Activated gamma-delta T cell (primary cell): ENCODE measurements at places on chromosomes 3 and 15.

DNA sequence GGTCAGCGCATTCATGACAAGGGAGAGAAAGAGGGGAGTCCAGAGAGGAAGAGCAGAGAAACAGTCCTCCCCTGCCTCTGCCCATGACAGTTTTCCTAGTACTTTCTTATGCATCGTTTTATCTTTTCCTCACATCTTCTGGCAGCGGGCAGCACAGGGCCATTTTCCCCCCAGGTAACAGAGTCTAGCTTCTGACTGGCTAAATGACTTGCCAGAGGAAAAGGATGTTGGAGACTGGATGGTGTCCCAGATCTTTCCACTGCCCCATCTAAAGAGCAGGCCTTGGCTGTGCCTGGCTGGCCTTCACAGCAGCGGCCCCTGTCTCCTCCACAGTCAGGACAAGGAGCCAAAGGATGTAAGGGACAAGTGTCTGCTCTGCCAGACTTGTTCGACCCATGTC is 59.3 kb downstream of the CTDSPL start:
- DNase-seq = no peak

DNA sequence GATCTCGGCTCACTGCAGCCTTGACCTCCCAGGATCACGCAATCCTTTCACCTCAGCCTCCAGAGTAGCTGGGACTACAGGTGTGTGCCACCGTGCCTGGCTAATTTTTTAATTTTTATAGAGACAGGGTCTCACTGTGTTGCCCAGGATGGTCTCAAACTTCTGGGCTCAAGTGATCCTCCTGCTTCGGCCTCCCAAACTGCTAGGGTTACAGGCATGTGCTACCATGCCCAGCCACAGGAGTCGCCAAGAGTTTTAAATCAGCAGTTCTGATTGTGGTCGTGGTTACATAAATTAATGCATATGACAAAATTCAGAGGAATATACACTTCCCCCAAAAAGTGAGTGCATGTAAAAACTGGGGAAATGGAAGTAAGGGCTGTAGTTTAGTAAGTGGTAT is 32.9 kb downstream of the MEGF11 start:
- DNase-seq = no peak

DNA sequence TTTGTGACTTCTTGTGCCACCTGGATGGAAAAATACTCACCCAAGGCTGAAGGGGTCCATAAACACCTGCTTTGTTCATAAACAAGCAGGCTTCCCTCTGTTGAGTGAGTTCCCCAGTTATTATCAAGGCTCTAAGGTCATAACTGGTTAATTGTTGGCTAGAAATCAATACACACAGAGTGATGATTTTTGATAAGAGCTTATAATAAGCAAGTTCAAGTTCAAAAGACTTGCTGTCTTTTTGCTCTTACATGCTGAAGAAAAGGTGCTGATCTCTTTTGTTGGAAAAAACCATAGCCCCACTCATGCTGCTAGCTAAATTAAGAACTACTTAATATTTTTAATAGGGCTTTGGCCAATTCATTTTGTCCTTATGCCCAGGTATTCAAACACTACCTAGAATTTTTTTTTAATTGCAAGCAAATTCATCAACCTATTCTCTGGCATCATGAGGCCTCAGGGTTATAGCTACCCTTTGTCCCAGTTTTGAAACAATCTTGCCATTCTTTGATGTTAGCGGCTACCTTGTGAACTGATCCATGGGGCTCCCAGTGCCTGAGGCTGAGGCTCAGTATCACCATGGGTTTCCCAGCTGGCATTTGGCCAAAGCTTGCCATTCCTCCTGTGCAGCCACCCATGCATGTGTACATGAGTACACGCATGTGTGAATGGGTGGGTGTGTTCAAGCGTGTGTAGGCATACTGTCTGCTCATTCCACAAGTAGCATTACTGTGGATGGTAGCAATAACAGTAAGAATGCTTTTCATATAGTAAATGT is 127.6 kb upstream of the LPP start:
- no peak for DNase-seq

GRCh38 chr3:197329382-197329781 is 31.0 kb upstream of the DLG1 start:
- DNase-seq = no peak

GRCh38 chr15:101269479-101270223 is 7.6 kb downstream of the SELENOS start:
- DNase-seq = no peak

GRCh38 chr3:74265069-74265468 is 349.4 kb downstream of the CNTN3 start:
- DNase-seq = no peak

DNA sequence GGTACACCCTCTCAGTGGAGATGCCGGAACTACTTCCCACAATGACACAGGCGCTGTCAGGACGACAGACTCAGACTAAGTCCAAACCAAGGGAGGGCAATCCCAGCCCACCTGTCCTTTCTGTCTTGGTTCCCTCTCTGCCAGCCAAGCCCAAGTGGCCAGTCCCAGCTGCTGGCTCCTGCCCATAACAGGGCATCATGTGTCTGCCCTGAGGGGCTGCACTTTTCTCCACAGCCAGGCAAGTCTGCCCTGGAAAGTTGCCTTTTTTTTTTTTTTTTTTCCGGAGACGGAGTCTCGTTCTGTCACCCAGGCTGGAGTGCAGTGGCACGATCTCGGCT is 20.0 kb upstream of the BCL2A1 start:
- no peak for DNase-seq

DNA sequence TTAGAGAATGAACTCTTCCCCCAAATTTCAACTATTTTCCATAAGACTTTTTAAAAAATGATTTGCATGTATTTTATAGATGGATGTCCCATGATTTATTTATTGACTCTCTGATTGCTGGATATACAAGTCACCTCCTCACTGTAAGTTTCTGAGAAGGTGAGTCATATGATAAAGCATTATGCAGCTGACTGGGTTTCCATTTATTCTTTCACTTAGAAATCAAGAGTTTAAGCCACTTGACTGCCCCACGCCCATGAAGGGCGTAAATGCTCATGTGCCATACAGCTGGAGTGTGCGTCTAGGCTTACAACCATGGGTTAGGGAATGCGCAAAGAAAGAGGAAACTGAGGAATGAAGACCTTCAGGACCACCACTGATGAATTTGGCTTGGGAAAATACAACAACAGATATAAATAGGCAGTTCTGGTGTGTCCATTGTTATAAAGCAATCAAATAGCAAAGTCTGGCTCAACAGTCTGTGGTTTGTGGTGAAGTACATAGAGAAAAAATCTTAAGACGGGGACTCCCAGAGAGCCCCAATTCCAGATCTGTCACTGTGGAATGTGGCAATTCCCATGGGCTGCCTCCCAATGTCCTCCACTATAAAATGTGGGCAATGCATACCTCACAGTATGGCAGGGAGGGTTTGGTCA is 20.3 kb downstream of the SLCO2A1 start:
- DNase-seq = no peak

DNA sequence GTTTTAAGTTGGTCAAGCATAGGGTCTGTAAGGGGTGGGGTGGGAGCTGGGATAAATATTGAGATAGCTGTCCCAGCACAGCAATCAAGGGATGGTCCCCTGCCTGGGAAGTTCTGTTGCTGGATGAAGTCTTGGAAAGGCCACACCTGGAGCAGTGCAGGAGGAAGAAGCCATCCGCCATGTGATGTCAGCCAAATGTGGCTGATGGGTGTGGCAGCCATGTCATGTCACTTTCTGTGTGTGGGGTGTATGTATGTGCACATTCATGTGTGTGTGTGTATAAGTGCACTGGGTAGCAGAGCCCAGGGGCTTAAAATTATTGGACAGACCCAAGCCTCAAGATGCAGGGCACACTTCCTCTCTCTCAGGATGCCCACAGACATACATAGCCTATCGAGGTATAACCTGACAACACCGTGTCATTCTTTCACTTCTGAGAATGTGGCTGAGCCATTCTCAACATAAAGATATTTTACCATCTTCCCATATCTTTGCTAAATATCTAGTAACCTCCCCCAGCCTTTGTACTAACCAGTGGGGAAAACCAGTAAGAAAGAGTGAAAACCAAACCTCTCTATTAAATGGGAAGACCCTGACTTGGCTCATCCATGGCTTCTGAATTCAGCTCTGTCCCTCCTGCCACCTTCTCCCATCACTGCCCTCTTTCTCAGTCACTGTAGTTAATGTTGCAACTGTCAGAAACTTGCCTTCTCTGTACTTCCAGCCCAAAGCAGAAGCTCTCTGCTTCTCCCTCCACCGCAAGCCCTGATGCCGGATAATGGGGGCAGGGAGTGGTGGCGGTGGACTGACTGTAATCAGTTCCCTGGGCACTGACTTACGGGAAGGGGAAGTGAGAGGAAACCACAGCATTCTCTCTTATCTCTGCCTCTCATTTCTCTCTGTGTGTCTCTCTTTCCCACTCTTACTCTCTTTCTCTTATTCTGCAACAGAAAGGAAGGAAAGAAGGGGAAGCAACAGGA is 11.2 kb downstream of the TNFSF10 start:
- peak; percentile 13 for DNase-seq

DNA sequence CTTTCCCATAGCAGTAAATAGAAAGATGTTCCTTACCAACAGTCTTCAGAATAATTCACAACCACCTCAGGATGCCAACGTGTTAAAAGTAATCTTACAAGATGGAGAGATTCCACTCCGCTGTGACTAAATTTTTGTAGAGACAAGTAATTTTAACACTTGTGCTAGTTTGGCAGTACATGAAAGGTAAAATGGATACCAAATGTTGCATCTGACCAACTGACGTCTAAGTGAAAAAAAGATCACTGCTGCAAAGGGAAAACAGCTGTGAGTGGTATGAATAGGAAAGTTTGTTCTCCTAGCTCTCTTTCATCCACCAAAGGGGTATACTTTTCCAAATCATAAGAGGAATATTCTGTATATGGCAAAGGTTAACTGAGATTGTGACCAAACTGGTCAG is 2.6 kb downstream of the SPG21 start:
- no peak for DNase-seq

DNA sequence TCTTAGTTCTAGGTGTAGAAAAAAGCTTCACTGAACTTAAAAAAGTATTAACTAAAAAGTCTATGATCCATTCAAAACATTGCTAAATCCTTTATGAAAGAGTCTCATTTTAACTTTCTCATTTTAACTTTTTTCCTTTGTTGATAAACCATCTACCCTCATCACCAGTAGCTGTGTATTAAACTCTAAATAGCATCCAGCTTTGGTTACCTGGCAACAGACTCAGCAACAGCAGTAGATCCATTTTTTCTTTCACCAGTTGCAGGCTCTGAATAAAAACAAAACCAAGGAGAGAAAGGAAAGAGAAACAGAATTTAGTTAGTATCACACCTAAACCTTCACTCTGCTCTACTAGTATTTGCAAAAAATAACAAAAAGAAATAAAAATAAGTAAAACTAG is 51.6 kb downstream of the TP53BP1 start:
- DNase-seq = no peak

GRCh38 chr15:82045179-82045891 is 483 bp downstream of the MEX3B start:
- no peak for DNase-seq

- no peak for DNase-seq
Measured at GRCh38 chr3:20064796-20065564, 24.7 kb downstream of the KAT2B start.

DNA sequence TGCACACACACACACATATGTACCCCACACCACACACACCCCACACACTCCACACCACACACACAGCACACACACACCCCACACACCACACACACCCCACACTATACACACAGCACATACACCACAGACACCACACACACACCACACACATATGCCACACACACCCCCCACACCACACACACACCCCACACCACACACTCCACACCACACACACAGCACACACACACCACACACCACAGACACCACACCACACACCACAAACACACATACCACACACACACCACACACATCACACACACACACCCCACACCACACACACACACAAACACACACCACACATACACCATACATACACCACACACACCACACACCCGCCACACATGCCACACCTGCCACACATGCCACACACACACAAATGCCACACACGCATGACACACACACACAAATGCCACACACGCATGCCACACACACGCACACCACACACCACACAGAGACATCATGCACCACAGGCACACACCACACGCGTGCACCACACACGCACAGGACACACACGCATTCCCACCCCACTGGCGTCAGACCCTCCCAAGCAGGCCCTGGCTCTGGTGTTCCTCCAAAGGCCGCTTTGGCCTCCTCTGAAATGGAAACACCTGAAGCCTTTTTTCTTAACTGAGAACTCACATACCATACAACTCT is 15.7 kb downstream of the CHST13 start:
- DNase-seq = no peak

GRCh38 chr3:46200211-46200610 is 7.9 kb downstream of the CCR1 start:
- DNase-seq = no peak

GRCh38 chr3:57791245-57791644 is 35.1 kb downstream of the SLMAP start:
- DNase-seq = no peak

GRCh38 chr15:40217166-40217824 is 21.6 kb upstream of the PAK6 start:
- DNase-seq = no peak

GRCh38 chr15:76964157-76964556 is 30.8 kb upstream of the PSTPIP1 start:
- no peak for DNase-seq

DNA sequence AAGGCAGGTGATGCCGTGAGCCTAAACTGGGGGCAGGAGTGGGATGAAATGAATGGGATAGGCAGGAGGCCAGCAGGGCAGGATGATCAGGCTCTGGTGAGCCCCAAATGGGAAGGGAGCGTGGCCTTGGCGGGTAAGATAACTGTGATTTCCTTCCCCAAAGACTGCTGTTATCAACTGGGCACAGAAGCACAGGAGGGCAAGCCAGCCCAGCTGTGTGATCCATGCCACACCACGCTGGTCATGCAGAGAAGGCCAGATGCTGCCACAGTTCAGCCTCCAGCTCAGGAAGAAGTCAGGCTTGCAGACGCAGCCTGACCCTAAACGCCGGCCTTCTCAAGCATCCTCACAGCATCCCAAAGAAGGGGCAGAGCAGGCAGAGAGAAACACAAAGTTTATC is 52.1 kb upstream of the GNB5 start:
- DNase-seq = no peak

GRCh38 chr3:65751123-65751700 is 287.5 kb downstream of the MAGI1 start:
- no peak for DNase-seq

- DNase-seq = no peak
Measured at GRCh38 chr3:142356818-142357217, 91.0 kb downstream of the XRN1 start.

GRCh38 chr15:99741835-99742234 is 8.6 kb upstream of the LYSMD4 start:
- DNase-seq = no peak

- no peak for DNase-seq
Measured at GRCh38 chr3:58535531-58536500, 1.2 kb downstream of the ACOX2 start.

GRCh38 chr15:92907896-92908712 is 8.0 kb downstream of the CHD2 start:
- no peak for DNase-seq

DNA sequence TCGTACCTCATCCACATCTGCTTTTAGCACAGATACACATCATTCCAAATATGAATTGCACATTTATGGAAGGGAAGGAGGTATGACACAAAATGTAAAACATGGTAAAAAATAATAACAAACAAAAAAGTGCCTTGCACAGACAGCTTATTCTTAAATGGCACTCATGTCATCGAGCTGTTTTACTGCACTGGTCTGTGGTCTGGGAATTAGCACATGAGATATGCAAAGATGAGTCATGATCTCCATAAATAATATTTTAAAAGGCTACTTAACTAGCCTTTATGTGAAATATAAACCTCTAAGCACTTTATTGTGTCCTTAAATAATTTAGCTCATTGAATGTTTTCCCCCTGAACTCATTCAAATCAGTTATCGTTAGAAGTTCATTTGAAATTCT is 142.2 kb upstream of the ZNF385D start:
- no peak for DNase-seq
